ENCODE measurements at places on chromosomes 12 and 14.

DNA sequence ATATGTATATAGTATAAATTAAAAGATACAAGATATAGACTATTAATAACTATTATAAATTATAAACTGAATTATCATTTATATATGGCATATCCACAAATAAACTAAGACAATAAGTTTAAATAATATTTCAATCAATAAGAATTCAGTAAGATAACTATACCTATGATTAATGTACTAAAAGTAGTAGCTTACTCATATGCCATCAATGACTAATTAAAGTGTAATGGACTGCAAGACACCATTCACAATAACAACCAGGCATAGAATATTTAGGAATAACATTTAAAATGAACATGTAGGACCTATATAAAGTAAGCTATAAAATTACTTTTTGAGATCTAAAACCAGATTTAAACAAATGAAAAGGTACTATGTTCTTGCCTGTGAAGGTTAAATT is 18.8 kb downstream of the KCNC2 start:
- no peak for DNase-seq

DNA sequence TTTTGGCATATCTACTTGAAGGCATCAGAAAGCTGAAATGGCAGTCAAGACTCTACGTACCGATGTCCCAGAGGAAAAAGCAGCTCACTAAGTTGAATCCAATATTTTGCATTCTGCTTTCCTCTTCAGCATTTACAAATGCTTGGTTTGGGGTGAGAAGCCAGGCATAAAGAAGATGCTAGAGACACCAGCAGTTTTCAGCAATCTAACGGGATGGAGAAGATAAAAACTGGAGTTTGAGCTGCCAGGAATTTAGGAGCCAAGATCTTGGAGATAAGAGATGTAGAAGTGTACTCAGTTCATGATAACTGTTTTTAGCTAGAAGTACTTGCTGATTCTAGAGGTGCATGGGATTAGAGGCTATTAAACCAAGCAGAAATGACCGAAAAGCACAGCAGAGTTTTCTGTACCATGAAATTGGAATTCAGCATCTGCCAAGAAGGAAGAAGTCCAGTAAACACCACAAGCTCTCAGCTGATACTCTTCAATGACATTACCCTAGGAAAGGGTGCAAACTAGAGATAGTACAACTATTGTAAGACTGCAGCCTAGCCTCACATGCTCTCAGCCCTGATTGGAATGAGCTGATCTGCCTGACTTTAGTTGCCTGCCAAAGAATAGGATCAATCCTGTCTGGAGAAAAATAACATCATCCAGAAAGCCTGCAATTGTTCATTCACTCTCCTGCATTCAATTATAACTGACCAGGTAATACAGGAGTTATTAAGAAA is 7.4 kb upstream of the ALDH1L2 start:
- DNase-seq, result no peak

- no peak for DNase-seq
These were observed 22.5 kb upstream of the ATP2B1 start for GRCh38 chr12:89731089-89731488.

- no peak for DNase-seq
These were observed 2.4 kb downstream of the TIGAR start for GRCh38 chr12:4323396-4323795.

- DNase-seq, result no peak
These were observed 13.0 kb upstream of the MFAP5 start for GRCh38 chr12:8675591-8676036.

DNA sequence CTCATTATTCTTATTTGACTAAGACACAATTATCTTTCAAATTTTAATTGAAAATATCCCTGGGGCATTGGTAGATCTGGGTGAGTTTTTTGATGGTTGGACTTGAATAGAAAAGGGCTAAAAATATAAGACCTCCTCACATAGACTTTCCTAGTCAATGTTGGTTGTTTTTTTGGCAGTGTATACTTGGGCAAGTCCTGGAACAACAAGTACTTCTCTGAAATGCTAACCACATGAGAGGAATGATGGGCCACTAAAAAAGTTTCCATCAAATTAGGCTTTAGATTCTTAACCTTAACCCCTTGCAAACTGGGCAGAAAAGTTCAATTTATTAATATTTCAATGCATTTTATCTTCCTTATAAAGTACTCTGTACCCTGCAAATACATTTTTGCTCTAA is 97.6 kb downstream of the FGD4 start:
- no peak for DNase-seq

GRCh38 chr12:115267464-115267863 is 583.5 kb upstream of the TBX3 start:
- no peak for DNase-seq

DNA sequence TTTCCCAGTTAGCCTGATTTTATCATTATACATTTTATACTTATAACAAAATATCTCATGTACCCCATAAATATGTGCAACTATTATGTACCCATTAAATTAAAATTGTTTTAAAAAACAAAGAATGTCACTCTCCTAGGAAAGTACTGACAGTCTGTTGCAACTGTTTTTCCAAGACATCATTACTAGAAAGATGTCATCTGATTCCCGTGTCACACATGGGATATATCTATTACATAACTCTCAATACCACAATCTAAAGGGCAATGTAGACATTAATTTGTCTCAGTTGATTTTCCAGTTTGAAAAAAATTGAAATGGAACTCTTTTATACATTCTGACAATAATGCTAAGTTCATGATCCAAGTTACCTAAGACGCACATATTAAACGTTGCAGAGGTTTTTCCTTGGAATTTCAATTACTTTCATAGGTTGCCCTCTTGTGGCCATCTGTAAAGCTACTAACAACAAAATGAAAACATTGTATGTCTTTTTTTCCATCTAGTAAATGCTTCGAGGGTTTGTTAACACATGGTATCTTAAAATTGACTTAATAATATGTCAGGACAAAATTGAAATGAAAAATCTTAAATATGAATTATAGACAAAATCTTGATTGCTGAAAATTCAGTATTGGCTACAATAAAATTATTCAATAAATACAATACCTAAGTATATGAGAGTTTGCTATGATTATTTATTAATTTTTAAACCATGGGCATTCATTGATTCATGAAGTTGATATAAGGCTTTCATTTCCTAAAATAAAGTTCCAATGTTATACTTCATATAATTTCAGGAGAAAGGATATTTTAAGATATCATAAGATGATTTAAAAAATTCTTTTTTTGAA is 131.6 kb downstream of the PPFIA2 start:
- peak; percentile 70 for DNase-seq

GRCh38 chr14:52078095-52078531 is 9.3 kb upstream of the NID2 start:
- no peak for DNase-seq

- no peak for DNase-seq
These were observed 12.6 kb upstream of the DDX47 start for GRCh38 chr12:12800406-12801180.

DNA sequence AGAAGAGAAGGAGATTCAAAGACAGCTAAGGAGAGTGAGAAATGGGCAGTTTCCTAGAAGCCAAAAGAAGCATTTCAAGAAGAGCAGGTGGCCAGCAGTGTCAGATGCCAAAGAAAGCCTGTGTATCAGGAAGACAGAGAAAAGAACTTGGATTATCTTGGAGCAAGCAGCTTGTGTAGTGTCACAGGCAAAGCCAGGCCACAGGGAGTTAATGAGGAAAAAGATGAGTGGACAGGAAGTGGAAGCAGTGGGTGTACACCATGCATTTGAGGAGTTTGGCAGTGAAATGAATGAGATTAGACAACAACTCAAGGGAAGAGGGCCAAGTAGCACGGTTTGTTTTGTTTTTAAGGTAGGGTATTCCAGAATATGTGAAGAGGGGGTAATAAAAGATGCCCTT is 5.6 kb upstream of the MYH7 start:
- no peak for DNase-seq

- no peak for DNase-seq
These were observed 52.8 kb downstream of the ELK3 start for GRCh38 chr12:96246926-96247505.

All from NCI-H2081 treated with DMSO at 0.1 percent for 48 hours (cell line).